ENCODE measurements at places on chromosomes 11 and 22.

DNA sequence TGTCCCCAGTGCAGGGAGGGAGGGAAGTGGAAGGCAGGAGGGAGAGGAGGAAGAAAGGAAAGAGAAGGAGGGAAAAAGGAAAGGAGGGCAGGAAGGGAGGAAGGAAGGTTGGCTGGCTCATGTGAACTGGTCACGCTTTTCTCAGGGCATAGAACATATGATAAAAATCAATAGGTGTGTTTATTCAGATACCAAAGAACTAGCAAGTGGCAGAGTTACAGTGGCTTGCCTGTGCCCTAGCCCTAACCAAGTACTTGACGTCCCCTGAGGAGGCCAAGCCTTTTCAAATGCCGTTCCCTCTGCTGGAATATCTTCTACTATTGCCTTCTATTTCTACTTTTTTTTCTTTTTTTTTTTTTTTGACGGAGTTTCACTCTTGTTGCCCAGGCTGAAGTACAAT lies 33.5 kb downstream of the CHRDL2 start:
- no peak for DNase-seq

- DNase-seq = no peak
Observed at GRCh38 chr11:110028921-110029320, 64.3 kb upstream of the ZC3H12C start.

- DNase-seq = no peak
Observed at GRCh38 chr22:44882226-44882905, 127.4 kb downstream of the PHF21B start.

GRCh38 chr22:20218326-20218872 lies 49.7 kb downstream of the RTN4R start:
- no peak for DNase-seq

GRCh38 chr22:46522797-46523196 lies 14.6 kb downstream of the CELSR1 start:
- DNase-seq = no peak

DNA sequence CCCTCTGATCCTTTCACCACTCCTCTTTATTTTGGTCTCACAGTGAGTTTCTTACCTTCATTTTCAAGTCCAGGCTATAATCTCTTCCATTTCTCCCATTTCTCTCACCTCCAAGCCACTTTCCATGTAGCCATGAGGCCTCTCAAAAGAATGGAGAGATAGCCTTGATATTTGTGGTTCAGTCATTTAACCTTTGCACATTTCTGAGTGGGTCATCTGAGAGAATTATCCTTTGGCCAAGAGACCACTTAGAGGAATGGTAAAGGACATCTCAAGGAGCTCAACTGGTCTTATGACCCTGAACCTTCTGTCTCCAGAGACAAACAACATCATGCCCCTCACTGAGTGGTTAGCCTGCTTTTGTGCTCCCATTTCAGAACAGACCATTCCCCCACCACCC lies 121.1 kb downstream of the KIRREL3 start:
- DNase-seq = peak; percentile 18

- no peak for DNase-seq
Observed at GRCh38 chr11:134911514-134912180, 499.6 kb upstream of the B3GAT1 start.

DNA sequence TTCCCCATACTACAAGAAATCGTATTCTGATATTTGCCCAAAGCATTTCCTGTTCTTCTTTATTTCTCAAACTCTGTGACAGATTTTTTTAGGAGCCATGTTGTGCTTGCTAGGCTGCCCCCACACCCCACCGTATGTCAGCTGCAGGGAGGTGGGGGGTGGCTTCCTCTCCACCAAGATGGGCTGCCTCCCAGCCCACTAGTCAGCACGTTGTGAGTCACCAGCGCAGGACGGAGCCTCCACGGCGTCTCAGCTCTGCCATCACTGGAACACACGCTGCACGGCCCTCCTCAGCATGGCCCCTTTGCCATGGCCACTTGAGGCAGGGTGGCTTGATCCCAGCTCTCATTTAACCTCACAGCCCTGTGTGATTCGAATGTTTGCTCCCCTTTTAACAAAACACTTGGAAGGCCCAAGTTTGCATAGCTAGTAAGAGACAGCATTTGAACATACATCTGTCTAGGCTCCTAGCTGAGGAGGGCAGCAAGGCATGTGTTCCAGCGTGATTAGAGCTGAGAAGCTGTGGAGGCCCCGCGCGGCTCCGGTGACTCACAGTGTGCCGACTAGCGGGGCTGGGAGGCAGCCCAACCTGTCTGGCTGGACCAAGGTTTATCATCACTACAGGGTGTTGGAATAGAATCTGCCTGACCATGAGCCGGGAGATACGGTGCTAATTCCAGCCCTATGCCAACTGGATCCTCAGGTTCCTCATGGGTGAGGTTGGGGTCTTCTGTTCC lies 180.7 kb upstream of the NCAM1 start:
- DNase-seq = no peak

- DNase-seq = no peak
Observed at GRCh38 chr11:15228331-15228849, 113.7 kb downstream of the INSC start.

GRCh38 chr11:106421676-106422292 lies 344.3 kb downstream of the AASDHPPT start:
- no peak for DNase-seq

DNA sequence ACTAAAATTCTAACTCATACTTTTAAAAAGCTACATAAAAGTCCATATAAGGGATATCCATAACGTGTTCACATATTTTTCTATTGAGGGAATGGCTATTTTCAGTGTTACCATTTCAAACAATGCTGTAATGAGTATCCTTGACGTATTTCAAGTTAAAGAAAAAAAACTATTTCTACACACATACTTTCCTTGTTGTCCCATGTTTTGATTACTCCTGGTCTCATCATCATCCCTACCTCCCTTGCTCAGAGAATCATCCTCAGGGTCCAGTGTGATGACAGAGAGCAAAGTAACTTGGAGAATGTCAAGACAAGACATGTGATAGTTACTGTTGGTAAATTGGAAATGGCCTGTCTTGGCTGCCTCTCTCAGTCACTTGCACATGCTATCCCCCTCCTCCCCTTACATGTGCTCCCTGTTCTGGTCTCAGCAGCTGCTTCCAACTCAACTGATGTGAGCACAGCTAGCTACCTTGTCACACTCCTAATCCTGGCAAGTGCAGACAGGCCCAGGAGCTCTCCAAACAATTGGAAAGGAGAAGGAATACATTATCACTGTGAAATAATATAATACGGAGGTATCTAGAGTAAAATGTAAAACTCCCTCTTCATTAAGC lies 21.8 kb downstream of the NUMA1 start:
- DNase-seq = peak; percentile 48

- DNase-seq = peak; percentile 83
Observed at GRCh38 chr11:128052912-128053641, 534.3 kb downstream of the ETS1 start.

GRCh38 chr11:91796999-91797398 lies 427.6 kb upstream of the FAT3 start:
- DNase-seq = no peak

DNA sequence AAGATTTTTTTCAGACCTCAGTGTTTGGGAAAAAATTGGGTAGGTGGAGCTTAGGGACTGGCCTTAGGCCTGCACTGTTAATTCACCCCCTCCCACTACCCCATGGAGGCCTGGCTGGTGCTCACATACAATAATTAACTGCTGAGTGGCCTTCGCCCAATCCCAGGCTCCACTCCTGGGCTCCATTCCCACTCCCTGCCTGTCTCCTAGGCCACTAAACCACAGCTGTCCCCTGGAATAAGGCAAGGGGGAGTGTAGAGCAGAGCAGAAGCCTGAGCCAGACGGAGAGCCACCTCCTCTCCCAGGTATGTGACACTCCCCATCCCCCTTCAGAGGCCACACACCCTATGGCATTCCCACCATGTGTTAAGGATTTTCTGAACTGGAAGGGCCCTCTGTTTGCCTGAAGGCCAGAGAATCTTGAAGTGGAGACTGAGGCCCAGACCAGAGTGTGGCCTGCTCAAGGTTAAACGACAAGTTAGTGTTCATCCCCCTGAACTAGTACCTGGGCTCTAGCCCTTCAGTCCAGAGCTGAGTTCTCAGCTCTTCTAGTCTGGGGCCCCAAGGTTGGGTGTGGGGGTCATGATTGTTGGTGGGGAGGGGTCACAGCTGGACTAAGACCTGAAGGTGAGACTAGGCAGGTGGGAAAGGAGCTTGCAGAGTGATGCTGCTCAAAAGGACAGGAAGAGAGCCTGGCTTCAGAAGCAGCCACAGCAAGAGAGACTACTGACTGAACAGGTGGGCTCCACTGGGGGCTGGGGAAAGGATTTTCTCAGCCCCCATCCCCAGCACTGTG lies 2.3 kb upstream of the FOLR1 start:
- DNase-seq = no peak

DNA sequence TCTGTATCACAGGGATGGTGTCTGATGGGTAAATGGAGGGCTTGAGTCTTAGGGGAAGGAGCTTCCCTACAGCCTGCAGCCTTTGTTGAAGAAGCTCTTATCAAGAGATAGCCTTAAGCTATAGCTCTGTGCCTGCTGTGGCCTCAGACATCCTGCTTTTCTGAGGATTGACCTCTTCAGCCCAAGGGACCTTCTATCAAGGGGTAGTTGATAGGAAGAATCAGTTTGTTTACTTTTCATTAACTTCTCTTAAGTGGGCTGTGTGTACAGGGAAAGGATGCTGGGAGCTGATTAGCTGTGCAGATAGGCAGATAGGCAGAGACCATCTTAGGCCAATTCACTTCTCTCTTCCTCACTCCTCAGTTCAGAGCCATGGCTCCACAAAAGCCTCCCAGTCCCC lies 151.8 kb upstream of the CADM1 start:
- no peak for DNase-seq

- DNase-seq = peak; percentile 98
Observed at GRCh38 chr22:35995772-35996171, 32.9 kb downstream of the RBFOX2 start.

- DNase-seq = no peak
Observed at GRCh38 chr11:130711193-130711592, 205.1 kb downstream of the SNX19 start.

DNA sequence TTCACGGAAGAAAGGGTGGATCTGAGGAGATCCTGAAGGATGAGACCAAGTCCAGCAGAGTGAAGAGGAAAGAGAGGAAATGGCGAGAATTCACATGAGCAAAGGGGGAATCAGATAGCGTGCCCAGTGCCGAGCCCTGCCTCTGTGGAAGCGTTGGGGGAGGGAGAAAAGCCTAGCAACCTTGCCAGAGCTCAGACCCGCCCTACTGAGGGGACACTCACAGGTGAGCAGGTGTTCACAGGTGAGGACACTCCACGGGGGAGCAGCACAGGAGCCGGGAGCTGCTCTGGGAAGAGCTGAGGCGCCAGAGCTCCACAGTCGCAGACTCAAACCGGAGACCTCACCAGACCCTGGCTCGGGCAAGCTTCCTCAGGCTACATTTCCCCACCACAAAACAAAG lies 56.2 kb downstream of the MICAL3 start:
- no peak for DNase-seq

- no peak for DNase-seq
Observed at GRCh38 chr11:19482319-19483100, 230.1 kb upstream of the NAV2 start.

DNA sequence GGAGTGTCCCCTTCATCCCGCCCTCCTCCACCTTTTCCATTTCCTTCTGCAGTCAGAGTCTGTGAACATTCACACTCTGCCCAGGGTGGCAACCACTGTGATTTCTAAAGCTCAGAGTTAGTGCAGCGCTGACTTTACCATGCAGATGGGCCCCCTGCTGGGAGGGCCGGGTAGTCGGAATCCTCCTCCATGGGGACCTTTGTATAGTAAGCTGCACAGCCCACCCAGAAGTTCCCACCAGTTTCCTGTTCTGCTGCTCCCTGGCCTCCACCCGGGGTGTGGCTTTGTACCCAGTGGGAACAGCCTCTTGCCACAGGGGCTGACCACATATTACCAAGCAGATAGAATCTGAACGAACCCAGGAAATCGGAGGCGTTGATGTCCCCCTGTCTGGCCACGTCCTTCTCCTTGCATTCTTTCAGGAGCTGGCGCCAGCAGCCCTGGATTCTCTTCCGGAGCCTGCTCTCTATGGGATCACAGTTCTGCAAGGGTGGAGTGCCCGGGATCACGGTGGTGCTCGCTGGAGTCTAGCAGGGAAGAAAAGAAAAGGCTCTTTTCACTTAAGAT lies 125.3 kb downstream of the MPPED1 start:
- no peak for DNase-seq

- DNase-seq = peak; percentile 90
Observed at GRCh38 chr11:72112978-72113808, 698 bp upstream of the ANAPC15 start.

DNA sequence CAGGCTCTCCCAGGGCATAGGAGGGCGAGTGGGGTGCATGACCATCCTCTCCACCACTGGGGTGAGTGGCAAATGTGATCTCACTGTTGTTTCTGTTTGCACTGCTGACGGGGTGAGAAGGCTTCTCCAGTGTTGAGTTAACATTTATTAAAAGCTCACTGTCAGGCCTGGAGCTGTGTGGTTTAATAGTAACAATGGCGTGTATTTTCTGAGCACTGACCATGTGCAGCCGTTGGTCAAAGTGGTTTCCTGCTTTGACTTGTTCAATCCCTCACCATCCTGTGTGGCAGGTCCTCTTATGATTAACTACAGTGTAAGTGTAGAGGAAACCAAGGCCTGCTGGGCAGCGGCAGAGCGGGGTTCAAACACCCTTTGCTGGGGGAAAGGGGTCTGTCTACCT lies 4.4 kb downstream of the A4GALT start:
- DNase-seq = no peak

DNA sequence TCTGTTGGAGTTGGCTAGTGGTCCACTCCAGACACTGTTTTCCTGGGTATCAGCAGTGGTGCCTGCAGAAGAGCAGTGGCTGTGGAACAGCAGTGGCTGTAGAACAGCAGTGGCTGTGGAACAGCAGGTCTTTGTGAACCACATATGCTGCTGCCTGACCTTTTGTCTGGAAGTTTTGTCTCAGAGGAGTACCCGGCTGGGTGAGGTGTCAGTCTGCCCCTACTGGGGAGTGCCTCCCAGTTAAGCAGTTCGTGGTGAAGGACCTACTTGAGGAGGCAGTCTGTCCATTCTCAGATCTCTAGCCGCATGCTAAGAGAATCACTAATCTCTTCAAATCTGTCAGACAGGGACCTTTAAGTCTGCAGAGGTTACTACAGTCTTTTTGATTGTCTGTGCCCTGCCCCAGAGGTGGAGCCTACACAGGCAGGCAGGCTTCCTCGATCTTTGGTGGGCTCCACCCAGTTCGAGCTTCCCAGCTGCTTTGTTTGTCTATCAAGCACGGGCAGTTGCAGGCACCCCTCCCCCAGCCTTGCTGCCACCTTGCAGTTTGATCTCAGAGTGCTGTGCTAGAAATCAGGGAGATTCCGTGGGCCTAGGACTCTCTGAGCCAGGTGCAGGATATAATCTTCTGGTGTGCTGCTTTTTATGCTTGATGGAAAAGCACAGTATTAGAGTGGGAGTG lies 89.1 kb upstream of the TRIM48 start:
- DNase-seq = no peak

All from HCEC 1CT (cell line).